ENCODE measurements at places on chromosomes 2 and 18.

DNA sequence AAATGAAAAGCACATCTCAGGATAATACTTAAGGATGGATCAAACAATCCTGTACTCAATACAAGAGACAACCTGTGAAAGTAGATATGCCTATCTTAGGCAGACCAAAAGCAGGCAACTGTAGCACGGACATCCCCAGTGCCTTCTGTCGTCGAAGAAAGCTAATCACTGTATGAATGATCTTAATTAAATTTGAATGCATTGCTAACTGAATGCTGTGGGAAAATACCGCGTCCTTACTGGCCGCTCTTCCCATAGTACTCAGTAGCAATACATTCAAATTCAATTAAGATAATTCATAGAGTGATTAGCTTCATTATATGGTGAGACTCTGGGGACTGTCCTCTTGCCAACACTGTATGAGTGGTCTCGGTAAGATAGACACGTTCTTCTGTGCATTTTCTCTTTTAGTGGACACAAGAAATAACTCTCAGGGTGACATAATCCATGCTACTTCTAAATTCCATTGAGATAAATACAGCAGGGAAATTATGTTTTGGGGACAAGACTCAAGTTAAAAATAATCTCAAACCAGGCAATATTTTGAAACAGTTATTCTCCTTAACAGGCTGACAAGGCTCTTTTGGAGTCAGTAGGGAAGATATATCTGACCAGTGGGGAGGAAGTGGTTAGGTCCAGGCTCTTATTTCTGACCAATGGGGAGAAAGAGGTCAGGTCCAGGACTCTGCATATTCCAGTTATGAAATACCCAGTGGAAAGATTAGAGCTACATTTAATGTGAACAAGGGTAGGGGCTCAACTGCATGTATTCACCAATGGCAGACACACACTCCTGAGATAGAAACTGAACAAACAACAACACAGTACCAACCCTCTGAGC is 97.3 kb downstream of the DOCK10 start:
- H3K27me3 ChIP-seq = no peaks in the 10 kb centered on the region
- peak overlapping the region; percentile 64 for H3K27ac ChIP-seq
- peak overlapping the region; percentile 52 for H3K4me3 ChIP-seq
- no peak for DNase-seq
- H3K36me3 ChIP-seq = peaks cover 4% of the 10 kb centered on the region
- peaks cover 50% of the 10 kb centered on the region for H3K4me1 ChIP-seq

- no peak overlapping the region for H3K4me3 ChIP-seq
- no peak overlapping the region for H3K27ac ChIP-seq
- no peak for DNase-seq
- H3K27me3 ChIP-seq = no peaks in the 10 kb centered on the region
- H3K4me1 ChIP-seq = no peaks in the 10 kb centered on the region
Observed at GRCh38 chr18:32548688-32549087, 78.0 kb upstream of the GAREM1 start.

- H3K36me3 ChIP-seq = no peaks in the 10 kb centered on the region
- DNase-seq = no peak
- H3K4me1 ChIP-seq = no peaks in the 10 kb centered on the region
- H3K27me3 ChIP-seq = no peaks in the 10 kb centered on the region
Observed at GRCh38 chr2:178858896-178859625, 51.8 kb upstream of the TTN start.

DNA sequence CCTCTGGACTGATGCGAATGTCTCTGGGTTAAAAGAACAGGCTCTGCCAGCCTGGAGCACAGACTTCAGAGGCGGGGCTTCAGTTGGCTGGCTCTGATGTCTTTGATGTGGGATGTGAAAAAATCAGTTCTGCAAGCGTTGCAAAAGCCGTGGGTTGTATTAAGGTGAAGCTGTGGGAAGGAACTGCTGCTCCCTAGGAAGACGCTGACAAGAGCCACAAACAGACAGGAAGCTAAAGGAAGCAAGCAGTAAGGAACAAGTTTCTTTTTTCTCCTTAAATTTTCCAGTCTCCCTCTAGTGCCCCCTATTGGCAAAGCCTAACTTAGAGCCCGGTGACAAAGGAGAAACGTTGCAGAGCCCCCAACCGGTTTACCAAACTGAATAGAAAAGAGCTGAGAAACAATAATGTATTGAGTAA is 239.0 kb downstream of the CCDC178 start:
- no peaks in the 10 kb centered on the region for H3K27me3 ChIP-seq
- H3K4me3 ChIP-seq = no peak overlapping the region
- H3K27ac ChIP-seq = no peak overlapping the region
- no peaks in the 10 kb centered on the region for H3K36me3 ChIP-seq

DNA sequence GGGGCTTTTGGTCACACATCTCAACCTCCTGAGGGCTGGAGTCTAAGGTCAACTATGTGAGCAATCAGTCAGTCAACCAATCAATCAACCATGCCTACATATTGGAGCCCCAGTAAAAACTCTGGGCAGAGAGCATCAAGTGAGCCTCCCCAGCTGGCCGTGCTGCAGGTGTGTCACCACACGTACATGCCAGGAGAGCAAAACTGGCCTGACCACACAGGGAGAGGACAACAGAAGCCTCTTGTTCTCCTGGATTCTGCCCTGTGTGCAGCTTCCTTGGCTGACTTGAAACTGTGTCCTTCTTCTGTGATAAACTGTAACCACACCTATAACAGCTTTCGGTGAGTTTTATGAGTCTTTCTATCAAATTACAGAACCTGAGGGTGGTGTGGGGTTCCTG is 25.9 kb downstream of the GPR35 start:
- no peak overlapping the region for H3K4me3 ChIP-seq
- peaks cover 14% of the 10 kb centered on the region for H3K4me1 ChIP-seq
- peaks cover 12% of the 10 kb centered on the region for H3K27me3 ChIP-seq
- DNase-seq = no peak

DNA sequence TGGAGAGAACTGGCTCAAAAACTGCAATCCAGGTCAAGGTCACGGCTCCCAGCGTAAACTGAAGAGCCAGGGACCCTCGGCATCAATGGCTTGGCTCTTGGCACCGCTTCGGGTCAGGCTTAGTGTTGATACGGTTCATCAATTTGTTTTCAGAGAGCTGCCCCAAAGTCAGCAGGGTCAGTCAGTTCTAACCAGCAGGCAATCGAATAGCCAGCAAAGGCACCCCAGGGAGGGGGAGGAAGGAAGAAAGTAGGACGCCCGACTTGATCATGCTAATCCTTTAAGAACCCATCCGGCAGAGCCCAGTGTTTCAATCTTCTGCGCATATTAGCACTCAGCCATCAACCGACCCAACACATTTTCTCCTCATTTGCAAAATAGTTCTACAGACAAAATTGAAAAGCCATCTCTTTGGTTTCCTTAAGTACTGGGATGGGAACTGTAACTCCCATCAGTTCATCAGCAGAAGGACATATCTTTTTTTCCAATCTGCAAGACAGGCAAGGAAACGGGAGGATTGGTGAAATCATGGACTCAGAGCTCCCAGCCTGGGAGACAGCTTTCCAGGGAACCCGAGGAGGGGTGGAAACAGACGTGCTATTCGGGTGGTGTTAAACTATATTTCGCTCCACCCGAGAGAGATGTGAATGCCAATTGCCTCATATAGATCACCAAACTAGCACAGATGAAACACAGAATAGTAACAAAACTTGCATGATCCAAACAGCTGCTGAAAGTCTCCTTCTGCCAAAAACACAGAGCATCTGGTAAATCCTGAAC is 40.7 kb upstream of the CABLES1 start:
- H3K27ac ChIP-seq = no peak overlapping the region
- no peak for DNase-seq
- H3K36me3 ChIP-seq = no peaks in the 10 kb centered on the region
- no peak overlapping the region for H3K4me3 ChIP-seq
- no peaks in the 10 kb centered on the region for H3K27me3 ChIP-seq
- H3K4me1 ChIP-seq = no peaks in the 10 kb centered on the region

DNA sequence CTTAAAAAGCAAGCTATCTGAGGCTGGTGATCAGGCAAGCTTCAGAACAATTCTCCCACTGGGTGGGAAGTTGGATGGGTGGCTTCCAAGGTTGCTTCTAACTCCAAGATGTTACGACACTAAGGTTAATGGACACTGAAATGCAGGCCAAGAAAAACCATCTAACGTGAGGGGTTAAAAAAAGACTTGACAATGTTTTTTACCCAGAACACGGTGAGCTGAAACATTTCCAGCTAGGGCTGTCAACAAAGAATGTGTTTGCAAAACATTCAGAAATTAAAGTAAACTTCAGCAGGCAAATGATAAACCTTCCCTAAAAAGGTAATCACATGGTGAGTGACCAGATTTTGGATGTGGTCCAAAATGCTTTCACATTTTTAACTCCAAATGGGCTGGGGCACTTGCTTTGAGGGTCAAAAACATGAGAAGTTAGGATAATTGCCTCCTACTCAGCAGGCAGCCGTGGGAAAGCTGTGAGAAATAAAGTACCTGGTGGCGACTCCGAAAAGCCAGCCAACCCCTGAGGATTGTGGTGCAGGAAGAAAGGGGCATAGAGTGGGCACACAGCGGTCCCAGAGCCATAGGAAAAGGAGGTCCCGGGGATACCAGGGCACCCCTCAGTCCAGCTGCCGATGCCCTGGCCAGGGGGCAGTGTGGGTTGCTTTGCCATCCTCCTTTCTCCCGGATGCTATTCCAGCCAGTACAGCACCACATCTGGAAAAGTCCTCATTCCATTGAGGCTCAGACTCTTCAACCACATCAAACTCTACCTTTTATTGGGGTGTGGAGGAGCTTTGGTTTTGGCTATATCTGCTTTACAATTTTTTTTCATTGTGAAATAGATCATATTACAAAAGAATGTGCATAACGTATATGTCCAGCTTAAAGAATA is 90.0 kb upstream of the ATL2 start:
- DNase-seq = no peak
- H3K36me3 ChIP-seq = no peaks in the 10 kb centered on the region
- no peaks in the 10 kb centered on the region for H3K27me3 ChIP-seq
- H3K27ac ChIP-seq = no peak overlapping the region
- H3K4me1 ChIP-seq = no peaks in the 10 kb centered on the region

GRCh38 chr2:229133155-229133772 is 137.8 kb downstream of the PID1 start:
- H3K4me1 ChIP-seq = no peaks in the 10 kb centered on the region
- H3K4me3 ChIP-seq = no peak overlapping the region
- no peak overlapping the region for H3K27ac ChIP-seq
- no peaks in the 10 kb centered on the region for H3K36me3 ChIP-seq
- H3K27me3 ChIP-seq = no peaks in the 10 kb centered on the region

Data from CD4-positive, alpha-beta T cell (primary cell).